ENCODE measurements at places on chromosomes 4 and X.

GRCh38 chr4:143391261-143391660 lies 54.6 kb downstream of the GAB1 start:
- no peak for DNase-seq

GRCh38 chr4:185566972-185567371 lies 31.7 kb upstream of the PDLIM3 start:
- no peak for DNase-seq

DNA sequence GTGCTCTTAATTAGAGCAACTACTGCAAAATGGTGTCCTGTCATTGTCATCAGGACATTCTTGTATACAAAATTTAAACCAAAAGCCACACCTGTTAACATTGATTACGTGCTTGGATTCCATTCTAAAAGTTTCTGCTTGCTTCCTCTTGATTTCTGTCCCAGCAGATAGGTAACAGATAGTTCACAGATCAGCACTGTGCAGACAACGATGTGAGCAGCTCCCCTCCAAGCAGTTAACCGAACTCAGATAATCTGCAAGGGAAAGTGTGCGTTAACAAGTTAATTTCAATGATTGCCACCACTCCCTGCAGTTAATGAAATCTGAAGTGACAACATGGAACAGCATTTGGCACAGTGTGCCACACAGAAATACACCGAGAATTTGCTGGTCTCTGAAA lies 54.4 kb upstream of the RELL1 start:
- DNase-seq: no peak

GRCh38 chrX:39577206-39577984 lies 520.4 kb downstream of the BCOR start:
- DNase-seq: no peak

DNA sequence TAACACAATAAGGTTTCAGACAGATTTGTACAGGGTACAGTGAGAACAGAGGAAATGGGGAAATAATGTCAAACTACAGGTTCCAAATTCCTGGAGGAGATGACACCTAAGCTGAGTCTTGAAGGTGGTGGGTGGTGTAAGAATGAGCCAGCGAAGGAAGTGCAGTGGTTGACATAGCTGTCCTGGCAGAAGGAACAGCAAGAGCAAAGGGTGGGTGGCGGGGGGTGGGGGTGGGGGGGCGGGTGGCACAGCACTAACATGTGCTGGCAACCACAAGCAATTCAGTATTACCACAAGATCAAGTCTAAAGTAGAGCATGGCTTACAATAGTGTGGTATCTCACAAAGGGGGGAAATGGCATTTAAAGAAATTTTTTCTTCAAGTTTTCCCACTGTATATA lies 13.1 kb upstream of the G3BP2 start:
- DNase-seq: no peak

DNA sequence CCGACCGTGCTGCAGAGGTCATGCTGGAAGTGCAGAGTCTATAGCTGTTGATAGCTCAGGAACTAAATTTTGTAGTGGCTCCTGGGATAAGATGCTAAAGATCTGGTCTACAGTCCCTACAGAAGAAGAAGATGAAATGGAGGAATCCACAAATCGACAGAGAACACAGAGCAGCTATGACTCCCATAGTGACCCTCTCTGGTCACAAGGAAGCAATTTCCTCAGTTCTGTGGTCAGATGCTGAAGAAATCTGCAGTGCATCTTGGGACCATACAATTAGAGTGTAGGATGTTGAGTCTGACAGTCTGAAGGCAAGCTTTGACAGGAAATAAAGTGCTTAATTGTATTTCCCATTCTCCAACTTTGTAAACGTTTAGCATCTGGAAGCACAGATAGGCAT lies 8.8 kb downstream of the MANBA start:
- no peak for DNase-seq

DNA sequence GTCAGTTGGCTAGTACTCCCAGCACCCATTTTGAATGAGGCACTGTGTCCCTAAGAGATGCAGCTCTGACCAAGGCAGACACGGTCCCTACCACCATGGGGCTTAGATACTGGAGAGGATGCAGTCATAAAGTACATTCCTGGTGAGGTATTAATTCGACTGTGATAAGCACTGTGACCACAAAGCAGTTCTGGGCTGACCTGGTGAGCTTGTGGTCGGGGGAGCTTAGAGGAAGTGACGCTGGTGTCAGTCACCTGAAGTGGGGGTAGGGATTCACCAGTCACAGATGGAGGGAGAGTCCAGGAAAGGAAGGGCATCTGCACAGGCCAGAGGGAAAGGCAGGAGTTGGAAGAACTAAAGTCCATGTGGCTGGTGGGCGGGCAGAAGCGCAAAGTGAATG lies 15.8 kb upstream of the CLTRN start:
- DNase-seq: no peak

- DNase-seq: no peak
Observed at GRCh38 chr4:56317749-56318148, 69.5 kb downstream of the AASDH start.

- no peak for DNase-seq
Observed at GRCh38 chr4:70868778-70869177, 29.1 kb upstream of the GRSF1 start.

- DNase-seq: no peak
Observed at GRCh38 chr4:175562111-175562510, 250.0 kb downstream of the GPM6A start.

DNA sequence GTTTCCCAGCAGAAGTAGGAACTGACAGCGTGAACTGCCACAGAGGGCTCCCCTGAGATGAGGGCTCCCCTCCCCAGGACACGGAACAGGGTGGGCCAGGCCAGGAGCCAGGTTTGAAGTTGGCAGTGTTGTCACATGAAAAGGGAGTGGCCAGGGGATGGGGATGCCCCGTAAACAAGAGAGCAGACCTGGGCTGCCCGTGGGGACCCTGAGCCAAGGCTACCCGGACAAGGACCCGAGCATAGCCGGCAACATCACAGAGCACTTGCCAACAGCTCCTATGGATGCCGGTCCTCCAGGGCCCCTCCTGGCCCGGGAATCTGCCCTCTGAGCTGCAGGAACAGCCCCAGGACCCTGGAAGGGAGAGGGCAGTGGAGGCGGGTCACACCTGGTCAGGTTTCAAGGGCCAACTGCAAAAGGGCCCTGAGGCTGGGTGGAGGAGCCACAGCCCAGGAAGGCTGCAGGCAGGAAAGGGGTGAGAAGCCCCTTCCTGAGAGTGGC lies 102.1 kb downstream of the CPZ start:
- no peak for DNase-seq

GRCh38 chrX:107452581-107452980 lies 3.1 kb downstream of the FRMPD3 start:
- DNase-seq: no peak

DNA sequence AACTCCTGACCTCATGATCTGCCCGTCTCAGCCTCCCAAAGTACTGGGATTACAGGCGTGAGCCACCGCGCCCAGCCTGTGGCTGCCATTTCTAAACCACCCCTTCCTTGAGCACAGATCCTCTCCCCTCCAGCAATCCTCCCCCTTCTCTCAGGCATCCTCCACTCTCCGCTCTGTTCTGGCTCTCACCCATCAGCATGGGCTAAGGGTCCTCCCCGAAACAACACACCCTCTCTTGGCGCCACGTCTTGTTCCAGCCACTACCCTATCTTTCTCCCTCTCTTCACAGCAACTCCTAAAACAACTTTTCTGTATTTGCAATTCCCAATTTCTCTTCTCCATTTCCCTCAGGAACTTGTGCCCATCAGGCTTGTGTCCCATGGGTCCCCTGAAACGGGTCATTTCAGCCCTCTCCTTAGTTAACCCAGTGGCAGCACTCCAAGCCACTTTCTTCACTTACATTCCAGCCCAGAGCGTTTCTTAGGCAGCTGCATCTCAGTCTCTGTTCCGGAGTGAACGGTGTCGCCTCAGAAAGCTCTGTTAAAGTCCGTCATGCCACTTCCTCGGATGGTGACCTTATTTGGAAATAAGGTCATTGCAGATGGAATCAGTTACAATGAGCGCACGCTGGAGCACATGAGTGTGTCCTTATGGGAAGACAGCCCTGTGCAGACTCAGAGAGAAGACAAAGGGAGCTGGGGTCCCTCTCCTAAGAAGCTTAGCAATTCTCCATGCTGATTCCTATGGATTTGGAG lies 28.3 kb upstream of the CLDN24 start:
- no peak for DNase-seq

DNA sequence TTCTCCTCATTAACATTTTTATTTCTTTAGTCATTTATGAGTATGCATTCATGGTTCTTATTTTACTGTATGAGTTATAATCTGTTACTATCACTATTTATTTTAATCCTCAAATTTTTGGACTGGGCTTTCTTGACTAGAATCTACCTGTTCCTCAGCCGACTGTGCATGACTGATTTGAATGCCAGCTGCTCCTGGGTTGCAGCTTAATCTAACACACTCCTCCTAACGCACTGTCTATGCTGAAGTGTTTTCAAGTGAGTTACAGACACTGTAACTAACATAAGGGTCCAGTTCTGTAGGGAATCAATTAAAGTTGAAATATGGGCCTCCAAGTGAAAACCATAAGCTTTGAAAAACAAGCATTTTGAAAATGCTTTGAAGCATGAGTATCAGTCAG lies 137.4 kb upstream of the ARSJ start:
- no peak for DNase-seq

GRCh38 chr4:18981234-18981615 lies 959.7 kb upstream of the LCORL start:
- no peak for DNase-seq

GRCh38 chrX:81202943-81203342 lies 1.0 kb downstream of the SH3BGRL start:
- DNase-seq: peak; percentile 1

- no peak for DNase-seq
Observed at GRCh38 chrX:40637687-40638086, 9.7 kb downstream of the CXorf38 start.

DNA sequence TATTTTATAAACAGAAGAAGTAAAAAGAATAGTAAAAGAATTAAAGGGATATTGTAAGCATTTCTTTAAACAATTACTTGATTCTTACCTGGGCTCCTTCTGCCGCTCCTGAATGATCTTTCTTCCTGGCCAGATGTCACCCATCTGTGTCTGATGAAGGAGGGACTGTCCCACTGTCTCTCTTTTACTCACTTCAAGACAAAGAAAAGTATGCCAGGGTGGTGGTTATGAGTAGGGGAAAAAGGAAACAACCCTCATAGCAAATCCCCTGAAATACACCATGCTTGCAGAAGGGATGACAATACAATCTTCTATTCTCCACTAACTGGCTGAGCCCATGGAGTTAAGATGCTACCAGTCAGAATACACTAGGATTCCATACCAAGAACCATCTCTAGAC lies 31.1 kb downstream of the SYTL4 start:
- DNase-seq: no peak

GRCh38 chr4:185276036-185276435 lies 66.6 kb downstream of the SNX25 start:
- DNase-seq: no peak

GRCh38 chr4:165208221-165208652 lies 876 bp downstream of the KLHL2 start:
- DNase-seq: no peak

All from germinal center (tissue), 1 donor.